ENCODE measurements at places on chromosomes 12 and 14. TPM values are rescaled to one million over a fixed set of nuclear protein-coding genes. Genes with fewer than 3 reads are reported as not detected.

GRCh38 chr12:91958816-91959215 lies 186.8 kb downstream of the BTG1 start:
- no peak for DNase-seq

CCDC184 gene
- total RNA-seq: 0.67 TPM

DNA sequence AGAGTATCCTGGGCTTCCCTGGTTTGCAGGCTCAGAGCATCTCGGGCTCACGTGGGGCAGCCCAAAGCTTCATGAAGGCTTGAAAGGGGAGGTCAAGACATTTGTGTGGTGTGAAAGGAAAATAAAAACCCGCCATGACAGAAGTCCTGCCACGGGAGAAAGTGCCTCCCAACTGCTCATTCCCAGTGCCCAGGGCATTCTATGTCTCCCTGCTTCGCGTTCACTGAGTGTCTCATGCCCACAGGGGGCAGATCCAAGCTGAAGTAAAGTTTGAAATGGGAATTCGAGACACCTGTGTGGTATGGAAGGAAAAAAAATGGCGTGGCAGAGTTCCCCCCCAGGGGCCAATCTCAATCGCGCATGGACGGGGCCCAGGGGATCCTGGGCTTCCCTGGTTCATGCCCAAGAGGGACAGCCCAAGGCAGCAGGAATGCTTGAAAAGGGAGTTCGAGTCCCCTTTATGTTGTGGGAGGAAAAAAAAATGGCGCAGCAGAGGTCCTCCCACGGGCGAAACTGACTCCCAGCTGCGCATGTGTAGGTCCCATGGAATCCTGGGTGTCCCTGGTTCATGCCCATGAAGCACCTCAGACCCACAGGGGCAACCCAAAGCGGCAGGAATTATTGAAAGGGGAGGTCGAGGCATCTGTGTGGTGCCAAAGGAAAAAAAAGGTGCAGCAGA lies 576.7 kb downstream of the ALG10 start:
- DNase-seq: no peak

- no peak for DNase-seq
Measured at GRCh38 chr14:29126361-29126760, 359.8 kb downstream of the FOXG1 start.

- DNase-seq: no peak
Measured at GRCh38 chr14:68285421-68286179, 466.0 kb downstream of the RAD51B start.

GPR84 gene
- total RNA-seq: 0.22 TPM

DNA sequence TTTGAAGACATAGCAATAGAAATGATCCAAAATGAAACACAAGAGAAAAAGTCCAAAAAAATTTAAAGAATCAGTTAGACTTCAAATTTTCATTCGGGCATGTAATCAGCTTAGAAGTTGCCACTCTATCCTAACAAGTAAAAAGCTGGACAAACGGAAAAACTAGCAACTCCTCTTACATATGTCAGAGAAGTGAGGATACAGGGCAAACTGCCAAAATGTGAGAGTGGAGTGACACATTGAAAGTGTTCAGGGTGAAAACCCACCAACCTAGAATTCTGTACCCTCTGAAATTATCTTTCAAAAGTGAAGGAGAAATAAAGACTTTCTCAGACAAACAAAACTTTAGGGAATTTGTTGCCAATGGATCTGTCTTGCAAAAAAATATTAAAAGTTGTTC lies 42.0 kb upstream of the CHPT1 start:
- DNase-seq: no peak

GRCh38 chr14:74737753-74738325 lies 24.9 kb downstream of the FCF1 start:
- DNase-seq: no peak

- DNase-seq: no peak
Measured at GRCh38 chr12:84638811-84639368, 273.7 kb downstream of the SLC6A15 start.

KERA gene
- 0.19 TPM for total RNA-seq

DNA sequence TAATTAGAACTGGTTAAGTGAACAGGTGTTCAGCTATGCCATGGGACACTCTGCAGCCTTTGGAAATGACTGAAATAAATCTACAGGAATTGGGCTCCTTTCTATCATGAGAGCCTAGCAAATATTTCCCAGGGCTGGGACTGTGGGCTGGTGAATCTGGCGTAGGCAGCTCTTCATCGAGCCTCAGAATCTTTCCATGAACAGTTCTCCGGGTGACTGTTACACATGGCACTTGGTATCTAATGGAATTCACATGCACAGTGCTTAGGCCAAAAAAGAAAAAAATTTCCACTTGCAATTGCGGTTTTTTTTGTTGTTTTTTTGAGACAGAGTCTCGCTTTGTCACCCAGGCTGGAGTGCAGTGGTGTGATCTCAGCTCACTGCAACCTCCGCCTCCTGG lies 32.1 kb downstream of the PRKAB1 start:
- no peak for DNase-seq

GRCh38 chr14:56211084-56211483 lies 92.9 kb downstream of the PELI2 start:
- DNase-seq: no peak

GRCh38 chr12:47346251-47347019 lies 266.7 kb upstream of the AMIGO2 start:
- DNase-seq: no peak

DNA sequence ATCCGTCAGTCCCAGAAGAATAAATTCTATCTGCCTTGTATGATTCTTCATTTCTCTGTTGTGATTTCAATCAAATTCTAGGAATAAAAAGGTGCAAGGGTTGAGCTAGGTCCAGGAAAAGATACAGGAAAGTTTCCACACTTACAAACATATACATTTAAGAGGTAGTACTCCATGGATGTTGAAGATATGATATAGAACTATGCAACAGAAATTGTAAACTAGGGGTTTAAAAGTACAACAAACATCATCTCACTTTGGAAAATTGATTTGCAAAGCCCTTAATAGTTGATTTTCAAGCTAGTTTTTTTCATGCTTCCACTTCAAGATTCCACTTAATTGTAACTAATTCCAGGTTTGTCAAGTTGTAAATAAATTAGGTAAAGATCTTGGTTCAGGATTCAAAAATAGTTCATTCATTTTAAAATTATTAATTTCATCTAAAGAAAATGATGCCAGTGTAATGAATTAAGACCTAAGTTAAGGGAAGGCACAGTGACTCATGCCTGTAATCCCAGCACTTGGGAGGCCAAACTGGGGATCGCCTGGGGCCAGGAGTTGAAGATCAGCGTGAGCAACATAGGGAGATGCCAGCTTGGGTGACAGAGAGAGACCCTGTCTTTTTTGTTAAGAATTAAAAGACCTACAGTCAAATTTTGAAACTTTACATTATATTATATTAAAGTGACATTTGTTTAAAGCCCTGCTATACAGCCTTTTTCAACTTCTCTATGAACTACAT lies at the start of gene OR6C70:
Gene OR6C70, minus strand, starts transcription at position 51 of the 742 bp plus-strand sequence. Its CDS starts 0 bp downstream, at position 51.
- DNase-seq: no peak

- DNase-seq: no peak
Measured at GRCh38 chr14:32761381-32761968, 177.2 kb upstream of the NPAS3 start.

DNA sequence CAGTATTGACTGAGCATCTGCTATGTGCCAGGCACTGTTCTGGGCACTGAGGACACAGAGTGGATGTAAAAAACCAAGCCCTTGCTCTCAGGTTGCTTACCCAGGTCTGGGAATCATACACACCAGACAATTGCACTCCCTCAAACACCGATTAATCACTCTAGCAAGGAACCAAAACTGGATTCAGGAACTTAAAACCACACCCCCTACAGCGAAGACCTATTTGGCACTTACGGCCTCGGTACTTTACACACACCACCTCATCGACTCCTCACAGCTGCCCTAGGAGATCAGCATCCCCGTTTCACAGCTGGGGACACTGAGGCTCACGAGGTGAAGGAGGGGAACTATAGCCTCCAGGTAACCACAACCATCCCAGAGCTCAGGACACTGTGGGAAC lies 1.6 kb downstream of the GLTP start:
- DNase-seq: no peak

REP15 gene
- 3.6 TPM for total RNA-seq

GRCh38 chr12:41869432-41869831 lies 275.2 kb downstream of the GXYLT1 start:
- no peak for DNase-seq

DNA sequence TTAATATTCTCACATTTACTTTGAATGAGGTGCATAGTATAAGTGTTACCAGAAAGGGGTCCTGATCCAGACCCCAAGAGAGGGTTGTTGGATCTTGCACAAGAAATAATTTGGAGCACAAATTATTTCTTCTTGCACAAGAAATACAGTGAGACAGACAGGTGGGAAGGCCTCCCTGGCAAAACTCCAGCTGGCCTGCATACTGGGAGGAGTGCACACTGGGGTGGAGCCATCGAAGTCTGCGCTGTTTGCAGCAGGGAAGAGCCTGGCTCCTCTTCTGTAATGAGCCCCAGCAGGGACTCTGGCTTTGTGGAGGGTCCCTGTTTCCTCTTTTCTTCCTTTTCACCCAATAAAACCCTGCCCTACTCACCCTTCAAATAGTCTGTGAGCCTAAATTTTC lies 141.6 kb downstream of the GLT1D1 start:
- DNase-seq: no peak

GRCh38 chr12:54394281-54394719 lies 9.8 kb upstream of the ZNF385A start:
- DNase-seq: no peak

IAPP gene
- not detected for total RNA-seq

DNA sequence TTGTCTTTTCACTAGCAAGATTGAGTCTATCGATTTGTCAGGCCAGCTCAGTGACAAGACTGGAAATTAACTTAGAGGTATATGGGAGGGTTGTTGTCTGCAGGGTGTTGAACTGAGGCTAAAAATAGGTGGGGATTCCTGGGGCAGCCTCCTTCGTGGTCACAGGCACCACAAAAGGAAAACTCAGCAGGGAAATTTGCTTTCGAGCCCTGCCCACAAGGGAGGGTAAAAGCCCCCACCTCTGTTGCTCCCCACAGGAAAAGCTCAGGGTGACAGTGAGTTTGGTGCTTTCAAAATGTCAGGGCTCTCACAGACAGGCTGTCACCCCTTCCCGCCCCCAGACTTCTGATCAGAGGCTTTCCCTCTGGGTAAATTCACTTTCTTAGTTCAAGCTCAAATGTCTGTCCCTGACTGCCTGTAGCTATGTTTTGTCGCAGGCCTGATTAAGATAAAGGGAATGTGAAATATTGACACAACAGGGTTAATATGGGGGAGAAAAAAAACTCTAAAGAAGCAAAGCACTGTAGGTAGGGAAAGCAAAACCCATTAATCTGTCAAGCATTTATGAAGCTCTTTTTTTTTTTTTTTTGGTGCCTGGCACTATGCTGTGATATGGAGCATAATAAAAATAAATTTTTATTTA lies 11.7 kb upstream of the NFKBIA start:
- no peak for DNase-seq

DNA sequence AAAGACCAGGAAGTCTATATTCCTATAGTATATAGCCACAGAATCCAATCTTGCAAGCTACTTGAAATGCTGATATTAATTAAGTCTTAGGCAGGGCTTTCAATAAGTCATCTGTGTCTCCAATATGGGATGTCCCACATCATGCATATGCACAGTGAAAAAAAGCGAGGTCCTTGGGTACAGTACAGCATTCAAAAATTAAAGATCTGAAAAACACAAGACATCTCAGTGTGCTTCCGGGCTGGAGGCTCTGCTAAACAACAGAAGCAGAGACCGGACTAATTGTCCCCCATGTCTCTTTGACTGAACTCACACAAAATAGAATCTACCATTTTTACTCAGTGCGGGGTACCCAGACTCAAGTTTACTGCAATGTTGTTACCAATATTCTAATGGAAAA lies 156.0 kb downstream of the DAD1 start:
- no peak for DNase-seq

GALNT16 gene
- total RNA-seq: 25.8 TPM

DNA sequence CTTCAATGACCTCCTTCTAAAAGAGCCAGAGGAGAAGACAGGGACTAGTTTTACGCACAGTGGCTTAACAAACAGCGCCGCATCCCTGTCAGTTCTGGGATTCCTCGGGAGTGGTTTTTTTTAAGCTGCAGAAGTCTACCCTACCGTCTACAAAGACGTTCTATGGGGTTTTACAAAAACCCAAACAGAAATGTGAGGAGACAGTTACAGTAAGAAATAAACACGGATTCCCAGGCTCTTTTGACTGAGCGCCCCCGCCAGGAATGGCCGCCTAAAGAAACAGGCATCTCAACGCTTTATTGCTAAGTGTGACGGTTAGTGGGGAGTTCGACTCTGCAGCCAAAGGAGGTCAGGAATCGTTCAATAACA lies 484 bp downstream of the ALKBH1 start:
- DNase-seq: no peak

FOXG1 gene
- not detected for total RNA-seq

DNA sequence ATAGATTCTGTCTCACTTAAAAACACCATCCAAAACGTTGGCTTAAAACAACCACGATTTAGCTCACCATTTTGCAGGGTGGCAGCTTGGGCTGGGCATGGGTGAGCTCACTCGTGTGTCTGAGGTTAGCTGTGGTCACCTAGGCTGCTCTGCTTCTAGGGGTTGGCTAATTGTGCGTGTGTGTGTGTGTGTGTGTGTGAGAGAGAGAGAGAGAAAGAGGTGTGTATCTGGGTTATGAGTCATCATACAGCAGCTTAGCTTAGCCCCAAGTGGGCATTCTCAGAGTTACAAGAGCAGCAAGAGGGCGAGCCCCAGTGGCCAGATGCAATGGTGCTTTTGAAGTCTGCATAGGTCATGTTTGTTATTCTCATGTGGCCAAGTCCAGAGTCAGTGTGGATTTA lies 6.0 kb downstream of the FBXW8 start:
- DNase-seq: no peak

SLCO1C1 gene
- total RNA-seq: 1.8 TPM

DDX47 gene
- total RNA-seq: 25.5 TPM

WNT5B gene
- 0.43 TPM for total RNA-seq

DNA sequence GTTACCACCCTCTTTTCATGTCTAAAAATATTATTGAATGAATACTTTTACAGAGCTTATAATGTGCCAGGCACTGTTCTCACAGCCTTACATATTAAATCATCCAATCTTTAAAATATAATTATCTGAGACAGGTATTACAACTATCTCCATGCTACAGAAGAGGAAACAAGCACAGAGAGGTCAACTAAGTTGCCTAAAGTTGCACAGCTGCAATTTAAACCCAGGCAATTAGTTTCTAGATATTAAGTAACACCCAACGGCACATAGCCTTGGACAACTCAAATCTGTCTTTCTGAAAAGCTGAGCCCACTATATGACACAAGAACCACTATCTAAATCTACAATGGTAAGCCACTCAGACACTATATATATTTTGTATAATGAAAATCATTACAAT lies 92.6 kb downstream of the SLC2A13 start:
- DNase-seq: no peak

- DNase-seq: no peak
Measured at GRCh38 chr12:130960058-130960457, 6.4 kb downstream of the ADGRD1 start.

NELL2 gene
- total RNA-seq: 1.3 TPM

RERG gene
- 3.1 TPM for total RNA-seq

MTRFR gene
- total RNA-seq: 7.8 TPM

DNA sequence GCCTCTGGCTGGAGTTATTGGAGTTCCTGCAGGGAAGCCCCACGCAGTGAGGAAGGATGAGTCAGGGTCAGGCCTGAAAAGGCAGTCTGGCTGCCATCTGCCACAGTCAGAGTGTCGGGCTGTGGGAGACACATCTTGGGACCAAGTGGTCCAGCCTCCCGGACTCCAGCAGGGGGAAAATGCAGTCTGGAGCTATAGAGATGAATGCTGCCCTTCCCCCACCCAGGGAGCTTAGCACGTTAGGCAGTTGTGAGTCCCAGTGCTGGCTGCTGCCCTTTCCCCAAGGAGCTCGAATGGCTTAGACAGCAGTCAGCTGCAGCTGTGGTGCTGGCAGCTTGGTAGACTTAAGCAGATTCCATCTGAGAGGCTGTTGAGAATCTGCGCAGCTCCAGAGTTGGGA lies 8.2 kb upstream of the NTS start:
- DNase-seq: no peak
